GM04504 (cell line): ENCODE measurements at places on chromosomes 16 and 17.
A peak's percentile ranks its signal among the peaks of the same experiment; 100 is the strongest.

DNA sequence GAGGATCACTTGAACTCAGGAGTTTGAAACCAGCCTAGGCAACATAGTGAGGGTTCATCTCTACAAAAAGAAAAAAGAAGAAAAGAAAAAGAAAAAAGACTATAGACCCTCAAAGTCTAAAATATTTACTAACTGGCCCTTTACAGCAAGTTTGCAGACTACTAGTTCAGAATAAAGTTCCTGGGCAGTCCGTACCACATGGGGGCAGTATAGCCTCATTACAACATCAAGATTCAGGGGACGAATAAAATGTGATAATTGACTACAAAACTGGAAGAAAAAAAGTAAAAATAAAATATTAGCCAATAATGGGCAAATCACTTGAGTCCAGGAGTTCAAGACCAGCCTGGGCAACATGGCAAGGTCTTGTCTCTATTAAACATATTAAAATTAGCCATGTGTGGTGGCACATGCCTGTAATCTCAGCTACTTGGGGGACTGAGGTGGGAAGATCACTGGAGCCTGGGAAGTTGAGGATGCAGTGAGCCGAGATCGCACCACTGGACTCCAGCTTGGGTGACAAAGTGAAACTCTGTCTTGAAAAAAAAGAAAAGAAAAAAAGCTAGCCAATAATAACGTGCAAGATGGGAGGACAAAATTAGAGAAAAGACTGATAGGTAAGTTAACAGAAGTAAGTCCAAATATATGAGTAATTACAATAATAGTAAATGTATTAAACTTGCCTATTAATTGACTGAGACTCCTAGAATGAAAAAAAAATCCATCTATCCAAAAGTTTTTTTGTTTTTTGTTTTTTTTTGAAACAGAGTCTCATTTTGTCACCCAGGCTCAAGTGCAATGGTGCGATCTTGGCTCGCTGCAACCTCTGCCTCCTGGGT lies 129.4 kb upstream of the SEC14L1 start:
- no peak for DNase-seq

GRCh38 chr17:73552300-73553048 lies 91.8 kb downstream of the SDK2 start:
- no peak for DNase-seq

DNA sequence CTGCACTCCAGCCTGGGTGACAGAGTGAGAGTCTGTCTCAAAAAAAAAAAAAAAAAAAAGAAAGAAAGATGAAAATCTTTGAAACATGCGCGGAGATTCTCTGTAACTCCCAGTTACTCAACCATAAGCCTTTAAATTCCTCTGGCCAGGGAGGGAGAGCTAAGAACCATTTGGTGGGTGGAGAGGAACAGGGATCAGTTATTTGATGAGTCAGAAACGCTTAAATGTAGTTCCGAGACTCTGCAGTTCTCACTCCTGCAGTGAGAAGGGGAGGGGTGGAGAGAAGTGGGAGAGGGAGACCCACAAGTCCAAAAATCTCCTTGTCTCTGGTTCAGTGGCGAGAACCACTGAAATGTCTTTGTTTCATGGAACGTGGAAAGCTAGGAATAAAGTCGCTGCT lies 266.7 kb downstream of the SOX9 start:
- DNase-seq: peak; percentile 74

- no peak for DNase-seq
Observed at GRCh38 chr17:45310380-45311324, 6.2 kb downstream of the MAP3K14 start.

DNA sequence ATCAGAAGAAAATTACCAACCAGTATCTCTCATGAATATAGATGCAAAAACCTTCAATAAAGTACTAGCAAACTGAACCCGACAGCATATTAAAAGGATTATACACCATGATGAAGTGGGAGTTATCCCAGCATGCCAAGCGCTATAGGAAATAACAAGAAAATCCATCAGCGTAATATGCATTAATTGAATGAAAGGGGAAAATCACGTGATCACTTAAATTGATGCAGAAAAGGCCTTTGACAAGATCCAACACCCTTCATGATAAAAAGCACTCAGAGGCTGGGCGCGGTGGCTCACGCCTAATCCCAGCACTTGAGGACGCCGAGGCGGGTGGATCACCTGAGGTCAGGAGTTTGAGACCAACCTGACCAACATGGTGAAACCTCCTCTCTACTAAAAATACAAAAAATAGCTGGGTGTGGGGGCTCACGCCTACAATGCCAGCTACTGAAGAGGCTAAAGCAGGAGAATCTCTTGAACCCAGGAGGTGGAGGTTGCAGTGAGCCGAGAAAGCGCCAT lies 4.8 kb downstream of the CTRB2 start:
- no peak for DNase-seq

GRCh38 chr16:14566599-14566998 lies 63.5 kb downstream of the PARN start:
- DNase-seq: no peak

- no peak for DNase-seq
Observed at GRCh38 chr16:13439766-13440165, 480.2 kb upstream of the ERCC4 start.

DNA sequence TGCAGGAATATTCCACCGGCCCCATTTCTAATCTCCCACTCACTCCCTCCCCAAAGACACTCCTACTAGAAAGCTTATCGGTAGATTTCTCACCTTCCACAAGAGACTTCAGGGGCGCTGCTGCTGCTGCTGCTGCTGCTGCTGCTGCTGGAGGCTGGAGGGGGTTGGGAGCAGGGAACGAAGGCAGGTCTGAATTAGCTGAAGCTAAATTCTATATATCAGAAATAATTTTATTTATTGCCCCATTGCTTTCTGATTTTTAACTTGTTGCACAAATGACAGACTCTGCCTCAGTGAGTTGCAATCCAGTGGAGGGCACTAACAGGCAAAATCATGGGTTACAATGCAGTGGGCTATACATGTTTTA lies 25.8 kb upstream of the HLF start:
- DNase-seq: no peak

GRCh38 chr17:41785859-41786226 lies 668 bp downstream of the JUP start:
- no peak for DNase-seq

- DNase-seq: no peak
Observed at GRCh38 chr16:74768239-74768638, 6.4 kb downstream of the FA2H start.

DNA sequence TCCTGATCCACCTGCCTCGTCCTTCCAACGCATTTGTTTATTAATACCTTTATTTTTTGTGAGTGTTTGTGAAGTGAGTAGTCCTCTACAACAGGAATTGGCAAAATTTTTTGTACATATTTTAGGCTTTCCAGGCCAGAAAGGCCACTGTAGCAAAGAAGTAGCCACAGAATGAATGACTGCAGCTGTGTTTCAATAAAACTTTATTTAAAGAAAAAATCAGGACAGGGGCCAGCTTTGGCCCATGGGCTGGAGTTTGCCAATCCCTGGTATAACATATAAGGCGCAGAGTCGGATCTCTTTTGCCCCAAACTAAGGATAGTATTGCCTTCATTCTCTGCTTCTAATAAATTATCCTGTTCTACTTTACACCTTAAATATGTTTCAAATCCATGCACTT lies 198.0 kb upstream of the COX10 start:
- no peak for DNase-seq

- no peak for DNase-seq
Observed at GRCh38 chr16:89042711-89043551, 50.7 kb upstream of the ACSF3 start.

- DNase-seq: no peak
Observed at GRCh38 chr17:42107597-42108576, 4.6 kb downstream of the DHX58 start.

DNA sequence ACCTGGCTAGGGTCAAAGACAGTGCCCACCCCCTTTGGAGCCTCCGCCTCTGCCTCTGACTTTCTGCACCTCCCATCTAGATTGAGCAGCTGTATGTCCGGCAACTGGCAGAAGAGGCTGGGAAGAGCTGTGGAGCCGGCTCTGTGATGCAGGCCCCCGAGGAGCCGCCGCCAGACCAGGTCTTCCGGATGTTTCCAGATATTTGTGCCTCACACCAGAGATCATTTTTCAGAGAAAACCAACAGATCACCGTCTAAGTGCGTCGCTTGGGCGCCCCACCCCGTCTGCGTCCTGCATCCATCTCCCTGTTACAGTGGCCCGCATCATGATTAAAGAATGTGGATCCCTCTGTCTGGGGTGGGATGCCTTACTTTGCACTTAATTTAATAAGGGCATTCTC lies 22.1 kb downstream of the IRF8 start:
- DNase-seq: no peak

GRCh38 chr17:32927724-32928585 lies at the start of gene TMEM98:
TMEM98 (plus strand) TSS chr17:32928153; CDS start chr17:32931529, 3,376 bp downstream.
- DNase-seq: no peak

GRCh38 chr17:43694081-43694870 lies 32.6 kb upstream of the MEOX1 start:
- peak; percentile 54 for DNase-seq

GRCh38 chr16:88721236-88721635 lies 14.9 kb downstream of the CTU2 start:
- no peak for DNase-seq

DNA sequence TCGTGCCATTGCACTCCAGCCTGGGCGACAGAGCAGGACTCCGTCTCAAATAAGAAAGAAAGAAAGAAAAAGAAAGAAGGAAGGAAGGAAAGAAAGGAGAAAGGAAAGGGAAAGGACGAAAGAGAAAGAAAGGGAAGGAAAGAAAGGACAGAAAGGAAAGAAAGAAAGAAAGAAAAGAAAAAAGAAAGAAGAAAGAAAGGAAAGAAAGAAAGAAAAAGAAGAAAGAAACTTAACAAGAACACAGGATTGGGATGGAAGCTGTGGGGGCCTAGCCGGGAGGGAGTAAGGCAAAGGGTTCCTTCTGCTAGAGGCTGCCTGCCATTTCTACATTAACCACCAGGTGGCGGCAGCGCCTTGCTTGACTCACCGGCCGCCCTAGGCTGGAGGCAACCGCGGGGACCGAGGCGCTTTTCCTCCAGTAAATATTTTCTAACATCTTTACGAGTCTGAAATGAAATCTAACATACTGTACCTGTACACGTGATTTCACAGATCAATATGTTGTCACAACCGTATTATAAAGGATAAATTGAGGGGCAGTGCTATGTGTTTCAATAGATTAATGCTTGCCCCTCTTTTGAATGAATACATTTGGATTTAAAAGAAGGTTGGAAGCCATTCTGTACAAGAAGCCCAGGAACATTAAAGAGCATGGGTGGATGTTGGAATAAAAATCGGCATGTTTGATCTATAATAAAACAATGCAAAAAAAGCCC lies 6.1 kb downstream of the GJD3 start:
- DNase-seq: peak; percentile 70

DNA sequence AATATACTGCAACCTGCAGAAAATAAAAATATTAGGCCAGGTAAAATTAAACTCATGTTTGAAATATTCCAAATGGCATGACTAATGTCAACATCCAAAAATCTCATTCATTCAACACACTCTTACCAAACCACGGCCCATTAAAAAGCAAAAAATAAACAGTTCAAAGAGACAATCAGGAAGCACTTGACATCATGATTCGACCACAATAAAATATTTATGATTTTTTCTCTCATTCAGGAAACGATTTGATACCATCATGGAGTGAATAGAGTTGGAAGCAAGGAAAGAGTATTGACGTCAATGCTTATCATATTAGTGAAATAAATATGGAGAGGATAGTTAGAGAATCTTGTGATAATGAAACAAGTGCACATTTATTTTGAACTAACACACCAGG lies 354.1 kb downstream of the KCNJ2 start:
- no peak for DNase-seq

DNA sequence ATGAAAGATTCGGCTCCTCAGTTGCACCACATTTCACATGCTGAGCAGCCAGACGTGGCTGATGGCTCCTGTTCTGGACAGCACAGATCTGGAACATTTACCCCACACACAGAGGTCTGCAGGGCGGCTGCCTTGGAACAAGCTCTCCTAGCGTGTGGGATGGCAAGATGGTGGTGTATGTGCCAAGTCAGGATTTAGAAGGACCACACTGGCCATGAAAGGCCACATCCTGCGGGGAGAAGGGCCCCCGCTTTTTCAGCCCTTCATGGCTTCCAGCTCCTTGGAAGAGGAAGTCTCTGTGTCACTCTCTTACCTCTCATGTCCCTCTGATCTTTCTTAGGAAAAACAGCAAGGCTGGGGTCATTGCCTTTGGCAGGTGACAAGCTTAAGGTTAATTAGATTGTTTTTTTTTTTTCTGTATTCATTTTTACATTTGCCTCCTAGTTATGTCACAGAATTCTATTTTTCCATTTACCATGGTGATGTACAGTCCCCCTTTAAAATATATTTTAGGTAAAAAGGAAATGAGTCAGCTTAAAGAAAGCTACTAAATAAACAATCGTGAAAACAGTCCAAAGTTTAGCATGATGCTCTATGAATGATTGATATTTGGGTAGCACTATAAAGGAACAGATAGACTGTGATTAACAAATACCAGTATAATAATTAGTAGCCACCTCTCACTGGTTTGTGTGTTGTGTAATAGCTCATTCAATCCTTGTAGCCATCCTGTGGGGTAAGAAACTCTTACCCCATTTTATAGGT lies 396.6 kb downstream of the CPPED1 start:
- DNase-seq: peak; percentile 22

DNA sequence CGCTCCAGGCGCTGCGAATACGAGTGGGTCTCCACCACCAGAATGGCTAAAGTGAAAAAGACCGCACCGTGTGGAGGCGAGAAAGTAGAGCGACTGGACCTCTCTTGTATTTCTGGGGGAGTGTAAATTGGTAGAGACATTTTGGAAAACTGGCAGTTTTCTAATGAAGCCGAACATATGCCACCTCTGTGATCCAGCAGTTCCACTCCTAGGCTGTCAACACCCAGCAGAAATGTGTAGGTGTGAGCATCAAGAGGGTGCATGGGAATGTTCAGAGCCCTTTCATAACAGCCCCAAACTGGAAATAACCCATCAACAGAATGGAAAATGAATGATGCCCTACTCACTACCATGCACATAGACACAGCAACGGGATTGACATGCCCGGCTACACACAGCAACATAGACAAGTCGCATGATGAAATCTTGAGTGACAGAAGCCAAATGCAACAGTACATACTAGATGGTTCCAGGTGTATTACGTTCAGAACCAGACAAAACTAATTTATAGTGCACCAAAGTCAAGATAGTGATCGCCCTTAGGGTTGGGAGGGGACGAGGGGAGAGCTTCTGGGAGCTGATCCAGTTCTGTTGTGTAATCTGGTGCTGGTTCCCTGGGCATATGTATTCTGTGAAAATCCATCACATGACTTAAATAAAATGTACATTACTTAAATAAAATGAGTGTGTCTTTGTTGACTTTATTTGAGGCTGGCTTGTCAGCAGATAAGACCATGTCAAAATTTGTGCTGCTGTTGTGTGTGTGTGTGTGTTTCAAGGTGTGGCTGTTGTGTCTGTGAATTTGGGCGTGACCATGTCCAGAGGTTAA lies 877 bp upstream of the BCL7C start:
- no peak for DNase-seq

DNA sequence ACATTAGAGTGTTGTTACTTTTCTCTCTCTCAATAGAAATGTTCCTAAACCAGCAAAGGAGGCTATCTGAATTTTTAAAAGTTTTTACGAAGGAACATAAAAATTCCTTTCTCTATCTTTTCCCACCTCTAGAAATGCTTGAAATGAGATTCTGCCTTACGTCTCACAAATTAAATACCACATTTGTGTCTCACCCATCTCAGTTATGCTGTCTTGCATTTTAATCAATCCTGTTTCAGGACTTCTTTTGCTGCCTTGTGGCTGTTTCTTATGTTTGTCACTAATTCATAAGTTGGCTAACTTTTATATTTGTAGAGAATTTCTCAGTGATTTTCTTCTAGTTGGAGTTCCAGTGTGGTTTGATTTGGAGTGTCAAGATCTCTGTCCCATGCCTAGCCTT lies 3.5 kb downstream of the OMG start:
- no peak for DNase-seq

- DNase-seq: no peak
Observed at GRCh38 chr16:55346475-55346874, 22.5 kb downstream of the IRX6 start.
